WTC11 (cell line): ENCODE measurements at places on chromosomes 1 and 21. TPM values are rescaled to one million over a fixed set of nuclear protein-coding genes. Genes with fewer than 3 reads are reported as not detected.

DNA sequence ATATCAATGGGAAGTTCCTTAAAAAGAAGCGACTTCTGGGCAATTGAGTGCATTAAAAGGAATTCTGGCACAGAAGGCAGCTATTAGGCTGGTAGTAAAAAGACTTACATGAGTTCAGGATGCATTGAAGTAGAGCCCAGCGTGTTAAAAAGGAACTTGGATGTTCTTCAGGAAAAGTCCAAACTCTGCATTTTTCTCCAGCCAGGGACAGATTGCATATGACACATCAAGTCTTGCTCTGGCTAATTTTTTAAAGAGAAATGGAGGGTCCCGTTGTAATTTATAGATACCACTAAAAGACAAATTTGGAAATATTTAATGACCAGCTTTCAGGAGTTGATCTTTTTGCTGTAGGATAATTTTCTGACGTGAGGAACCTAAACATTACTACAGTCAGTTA, 1.2 kb downstream of the TPRG1L start:
- no peak for DNase-seq

DNA sequence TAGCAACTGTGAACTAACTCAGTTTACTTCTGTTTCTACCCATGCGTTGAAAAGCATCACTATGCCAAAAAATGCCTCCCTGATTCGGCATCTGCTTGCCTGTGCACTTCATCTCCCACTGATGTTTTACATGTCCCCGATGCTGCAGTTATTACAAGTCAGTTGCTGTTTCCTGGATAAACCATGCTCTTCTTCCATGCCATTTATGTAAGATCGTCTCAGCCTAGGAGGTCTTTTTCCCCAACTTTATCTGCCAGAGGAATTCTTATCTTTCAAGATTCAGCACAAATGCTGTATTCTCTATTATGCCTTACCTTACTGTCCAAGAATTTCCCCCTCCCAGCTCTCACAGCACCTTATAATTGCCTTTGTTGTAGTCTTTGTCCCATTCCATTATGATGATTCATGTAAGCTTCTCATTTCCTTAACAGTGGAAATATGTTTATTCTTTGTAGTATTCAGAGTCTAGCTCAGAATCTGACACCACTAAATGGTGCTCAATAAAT, 30.0 kb downstream of the PRKACB start:
- DNase-seq, result no peak

GRCh38 chr1:178648151-178648550, 76.9 kb upstream of the RALGPS2 start:
- DNase-seq, result no peak

DNA sequence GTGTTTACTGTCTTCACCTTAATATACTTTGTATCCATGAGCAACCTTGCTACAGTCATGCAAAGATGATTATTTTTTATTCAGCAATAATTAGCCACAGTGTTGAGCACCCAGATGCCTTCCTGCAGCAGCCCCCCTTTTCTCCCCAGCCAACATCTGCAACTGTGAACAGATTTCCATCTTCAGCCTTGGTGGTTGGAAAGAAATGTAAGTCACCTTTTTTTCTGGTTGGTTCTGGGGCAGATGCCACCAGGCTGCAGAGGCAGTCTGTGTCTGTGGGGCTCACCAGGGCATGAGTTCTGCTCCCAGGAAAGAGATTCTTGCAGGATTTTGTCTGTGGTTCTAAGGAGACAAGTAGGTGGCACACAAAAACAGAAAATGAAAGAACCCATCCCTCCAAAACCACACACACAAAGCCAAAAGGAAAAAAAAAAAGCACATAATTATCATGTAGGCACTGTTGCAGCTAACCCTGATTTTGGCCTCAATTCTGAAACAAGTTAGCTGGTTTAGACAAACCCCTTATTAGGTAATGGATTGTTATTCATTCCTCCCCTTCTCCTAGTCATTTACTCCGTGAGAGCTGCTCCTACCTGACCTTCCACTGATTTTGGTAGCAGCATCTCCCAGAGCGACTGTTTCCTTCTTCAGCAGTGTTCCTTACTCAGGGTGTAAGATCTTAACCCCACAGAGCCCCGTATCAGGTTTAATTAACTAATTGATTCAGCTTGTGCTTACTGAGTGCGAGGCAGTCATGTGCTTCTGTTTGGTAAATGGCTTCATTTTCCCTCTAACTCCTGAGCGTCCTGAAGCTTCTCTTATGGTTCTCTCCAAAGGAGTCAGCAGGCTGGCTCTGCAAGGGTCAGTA, 36.5 kb downstream of the GALNT2 start:
- DNase-seq, result no peak

- peak; percentile 64 for DNase-seq
These were observed 23.5 kb downstream of the F11R start for GRCh38 chr1:160997323-160998038.

DNA sequence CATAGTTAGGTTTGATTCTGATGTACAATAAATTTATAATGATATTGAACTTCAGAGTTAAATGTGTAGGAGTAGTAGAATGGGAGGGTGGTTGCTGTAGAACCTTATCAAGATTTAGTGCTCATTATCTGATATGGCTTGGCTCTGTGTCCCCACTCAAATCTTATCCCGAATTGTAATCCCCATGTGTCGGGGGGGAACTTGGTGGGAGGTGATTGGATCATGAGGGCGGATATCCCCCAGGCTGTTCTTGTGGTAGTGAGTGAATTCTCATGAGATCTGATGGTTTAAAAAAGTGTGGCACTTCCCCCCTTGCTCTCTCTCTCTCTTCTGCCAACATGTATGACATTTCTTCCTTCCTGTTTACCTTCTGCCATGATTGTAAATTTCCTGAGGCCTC, 265.5 kb downstream of the GRIK1 start:
- no peak for DNase-seq

DNA sequence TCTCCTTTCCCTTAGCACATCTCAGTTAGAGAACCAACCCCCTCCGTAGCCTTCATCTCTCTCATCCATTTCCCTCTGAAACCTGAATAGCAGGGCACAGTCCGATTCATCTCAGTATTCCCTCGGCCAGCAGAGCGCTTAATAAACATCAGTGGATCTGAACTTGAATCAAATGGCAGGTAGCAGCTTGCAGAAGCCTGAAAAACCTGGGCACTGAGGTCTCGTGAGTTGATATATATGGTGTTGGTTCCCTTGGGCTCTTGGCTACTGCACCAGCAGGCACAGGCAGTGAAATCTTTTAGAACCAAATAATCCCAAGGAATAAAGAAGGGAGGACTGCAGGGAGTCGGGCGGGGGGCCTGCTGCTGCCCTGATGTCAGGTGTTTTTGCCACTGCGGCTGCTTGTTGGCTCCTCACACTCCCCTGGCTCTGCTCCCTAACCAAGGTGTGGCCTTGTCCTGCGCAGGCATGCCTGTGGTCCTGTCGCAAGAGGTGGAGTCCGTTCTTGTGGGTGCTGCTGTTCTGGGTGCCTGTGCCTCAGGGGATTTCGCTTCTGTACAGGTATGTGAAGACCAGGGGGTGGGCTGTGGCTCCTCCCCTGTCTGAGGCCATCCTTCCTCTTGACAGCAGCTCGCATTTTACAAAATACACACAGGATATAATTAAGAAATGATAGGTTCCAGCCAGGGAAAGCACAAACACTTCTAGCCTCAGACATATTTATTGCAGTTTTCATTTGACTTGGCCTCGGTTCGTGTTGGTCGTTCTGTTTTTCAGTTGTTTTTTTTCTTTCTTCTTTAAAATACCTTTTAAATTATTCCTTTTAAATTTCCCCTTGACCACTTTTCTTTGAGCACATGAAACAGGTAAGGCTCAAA, 140.9 kb upstream of the HOOK1 start:
- DNase-seq, result no peak

GRCh38 chr1:67323087-67323486, 15.4 kb downstream of the IL12RB2 start:
- no peak for DNase-seq

GRCh38 chr1:204362984-204363334, 3.2 kb upstream of the PLEKHA6 start:
- no peak for DNase-seq

The C1orf21 gene
- total RNA-seq, result 20.1 to 28.5 TPM (median 22.9 TPM) in 3 replicates

- no peak for DNase-seq
These were observed 1.9 kb upstream of the GPR153 start for GRCh38 chr1:6262555-6263420.

The ADCY10 gene
- 0.07 to 0.34 TPM in 2 of 3 replicates, not detected in the other for total RNA-seq

DNA sequence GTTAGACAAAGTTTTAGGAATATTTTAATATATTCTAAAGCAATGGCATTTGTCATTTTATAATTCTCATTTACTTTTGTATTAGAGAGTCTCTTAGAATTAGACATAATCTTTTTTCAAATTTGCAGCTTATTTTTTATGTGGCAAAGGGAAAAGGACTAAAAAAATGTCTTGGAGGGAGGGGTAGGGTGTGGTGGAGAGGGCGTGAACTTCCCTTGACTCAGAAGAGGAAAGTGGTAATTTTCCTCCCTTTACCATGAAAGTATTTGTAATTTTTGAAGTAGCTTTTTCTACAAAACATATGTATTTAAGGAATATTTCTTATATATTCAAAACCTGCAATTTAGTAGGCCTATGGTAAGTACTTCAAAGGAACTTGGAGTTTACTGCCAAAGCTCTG, 6.9 kb upstream of the RABGAP1L start:
- DNase-seq, result no peak

DNA sequence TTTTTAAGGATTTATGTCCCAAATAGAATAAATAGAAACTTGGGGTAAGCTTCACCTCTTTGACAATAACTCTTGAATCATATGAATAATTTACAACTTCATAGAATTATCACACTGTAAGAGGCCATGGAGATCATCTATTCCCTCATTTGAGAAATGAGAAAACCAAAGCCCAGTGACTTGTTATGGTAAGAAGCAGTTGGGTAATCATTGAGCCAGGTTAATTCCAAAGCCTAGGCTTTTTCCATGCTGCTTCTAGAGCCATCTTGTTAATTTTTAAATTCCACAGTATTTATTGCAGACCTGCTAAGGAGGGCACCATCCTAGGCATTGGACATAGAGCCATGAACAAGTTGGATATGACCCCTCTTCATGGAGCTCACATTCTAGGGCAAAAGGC, 160.5 kb downstream of the CDC7 start:
- no peak for DNase-seq

The HJV gene
- total RNA-seq, result 0.23 to 0.50 TPM (median 0.31 TPM) in 3 replicates

GRCh38 chr1:244437086-244437468, 14.6 kb downstream of the ADSS2 start:
- DNase-seq, result no peak

The FMO5 gene
- total RNA-seq, result 1.6 to 3.3 TPM (median 1.7 TPM) in 3 replicates

The ZNHIT6 gene
- 14.3 to 16.4 TPM (median 15.9 TPM) in 3 replicates for total RNA-seq

The KCNJ9 gene
- 0.09 to 0.14 TPM in 2 of 3 replicates, not detected in the other for total RNA-seq

The EVI5 gene
- total RNA-seq, result 11.4 to 15.5 TPM (median 14.3 TPM) in 3 replicates
